Right ventricle myocardium inferior (tissue), 1 donor: ENCODE measurements at places on chromosomes 1 and 21.

- no peak for DNase-seq
These were observed 177.3 kb upstream of the ETV3 start for GRCh38 chr1:157315544-157315943.

DNA sequence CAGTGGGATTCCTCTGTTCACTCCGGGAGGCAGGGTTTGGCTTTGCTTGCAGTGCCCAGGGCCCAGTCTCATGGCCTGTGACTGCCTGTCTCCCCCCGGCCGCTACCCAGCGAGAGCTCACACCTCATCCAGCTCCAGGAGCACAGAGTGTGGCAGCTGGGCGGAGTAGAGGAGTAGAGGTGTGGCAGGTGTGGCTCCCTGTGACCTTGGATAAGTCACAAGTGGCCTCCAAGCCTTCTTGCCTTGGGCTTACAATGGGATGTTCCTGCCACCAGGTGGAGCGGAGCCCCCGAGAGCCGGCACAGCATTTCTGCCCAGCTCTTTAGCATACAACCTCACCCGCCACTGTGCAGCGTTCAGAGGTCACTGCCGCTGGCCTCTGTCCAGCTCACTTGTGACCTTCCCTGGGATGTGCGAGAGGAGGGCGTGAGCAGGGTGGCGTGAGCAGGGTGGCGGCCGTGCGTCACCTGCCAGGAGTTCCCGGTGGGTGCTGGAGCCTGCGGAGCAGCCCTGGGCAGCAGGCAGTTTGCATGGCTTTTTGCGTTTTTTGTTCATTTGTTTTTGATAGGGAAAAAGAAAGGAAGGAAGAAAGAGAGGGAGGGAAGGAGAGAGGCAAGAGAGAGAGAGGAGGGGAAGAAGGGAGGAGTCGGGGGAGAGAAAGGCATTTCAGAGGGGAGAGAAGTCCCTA lies 42.4 kb downstream of the CRYAA start:
- DNase-seq = peak; percentile 69

DNA sequence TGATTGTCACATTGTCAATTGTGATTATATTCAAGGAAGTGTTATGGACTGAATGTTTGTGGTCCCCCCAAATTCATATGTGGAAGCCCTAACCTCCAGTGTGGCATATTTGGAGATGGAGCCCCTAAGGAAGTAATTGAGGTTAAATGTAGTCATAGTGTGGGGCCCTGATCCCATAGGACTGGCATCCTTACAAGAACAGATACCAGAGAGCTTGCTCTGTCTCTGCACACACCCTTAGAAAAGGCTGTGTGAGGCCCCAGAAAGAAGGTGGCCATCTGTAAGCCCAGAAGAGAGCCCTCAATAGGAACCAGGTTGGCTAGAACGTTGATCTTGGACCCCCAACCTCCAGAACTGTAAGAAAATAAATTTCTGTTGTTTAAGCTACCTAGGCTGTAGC lies 28.1 kb downstream of the VANGL1 start:
- no peak for DNase-seq

DNA sequence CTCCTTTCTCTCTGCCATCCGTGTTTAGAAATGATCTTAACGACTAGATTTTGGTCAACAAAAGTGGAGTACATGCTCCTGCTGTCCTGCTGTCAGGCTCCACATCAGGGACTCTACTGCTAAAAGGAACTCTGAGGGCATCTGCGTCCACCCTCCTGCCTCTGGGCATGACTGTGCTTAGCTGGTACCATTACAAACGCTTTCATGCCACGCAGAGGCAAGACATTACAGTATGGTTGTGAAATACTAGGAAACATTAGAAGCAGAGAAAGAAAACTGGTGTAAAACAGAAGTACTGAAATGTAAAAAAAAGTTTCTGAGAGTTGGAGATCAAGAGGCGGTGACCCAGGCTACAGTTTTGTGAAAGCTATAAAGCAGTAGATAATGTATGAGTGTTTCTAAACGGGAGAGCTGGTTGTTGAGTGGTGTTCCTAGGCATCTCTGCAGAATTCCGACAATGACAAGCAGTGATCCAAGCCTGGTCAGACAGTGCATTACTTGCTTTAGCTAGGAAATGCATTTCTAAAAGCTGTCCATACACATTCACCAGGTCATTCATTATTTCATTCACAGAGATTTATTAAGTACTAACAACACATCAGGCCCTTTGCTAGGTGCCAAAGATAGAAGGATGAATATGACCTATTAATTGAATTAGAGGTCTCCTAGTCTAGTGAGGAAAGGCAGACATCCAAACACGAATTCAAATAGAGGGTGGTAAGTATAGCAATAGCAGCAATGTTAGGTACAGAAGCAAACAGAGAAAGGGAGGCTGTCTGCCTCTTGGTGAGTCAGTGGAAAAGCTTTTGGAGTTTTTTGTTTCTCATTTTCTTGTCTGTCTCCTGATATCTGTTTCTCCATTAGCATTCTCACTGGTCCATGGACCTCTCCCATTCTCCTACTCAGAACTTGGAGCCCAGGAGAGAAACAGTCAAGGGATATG lies 401.9 kb downstream of the LMO4 start:
- no peak for DNase-seq

DNA sequence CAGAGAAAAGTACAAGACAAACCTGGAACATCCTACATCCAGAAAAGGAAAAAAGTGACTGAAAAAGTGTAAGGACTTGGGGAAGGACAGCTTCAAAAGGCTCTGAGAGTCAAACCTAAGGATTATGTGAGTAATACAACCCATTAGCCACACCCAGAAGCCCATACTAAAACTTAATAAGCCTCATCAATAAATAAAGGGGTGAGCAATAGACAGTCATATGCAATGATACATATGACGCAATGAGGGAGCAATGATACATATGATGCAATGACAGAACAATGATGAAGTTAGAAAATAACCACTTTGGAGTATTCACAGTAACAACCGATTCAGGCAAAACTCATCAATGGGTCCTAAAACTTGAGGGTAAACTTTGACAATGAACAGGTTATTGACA lies 50.1 kb downstream of the BRWD1 start:
- DNase-seq = no peak

- DNase-seq = peak; percentile 72
These were observed 18.7 kb upstream of the F5 start for GRCh38 chr1:169604781-169605560.

GRCh38 chr1:40478276-40478675 lies 1.2 kb downstream of the ZFP69 start:
- DNase-seq = no peak

DNA sequence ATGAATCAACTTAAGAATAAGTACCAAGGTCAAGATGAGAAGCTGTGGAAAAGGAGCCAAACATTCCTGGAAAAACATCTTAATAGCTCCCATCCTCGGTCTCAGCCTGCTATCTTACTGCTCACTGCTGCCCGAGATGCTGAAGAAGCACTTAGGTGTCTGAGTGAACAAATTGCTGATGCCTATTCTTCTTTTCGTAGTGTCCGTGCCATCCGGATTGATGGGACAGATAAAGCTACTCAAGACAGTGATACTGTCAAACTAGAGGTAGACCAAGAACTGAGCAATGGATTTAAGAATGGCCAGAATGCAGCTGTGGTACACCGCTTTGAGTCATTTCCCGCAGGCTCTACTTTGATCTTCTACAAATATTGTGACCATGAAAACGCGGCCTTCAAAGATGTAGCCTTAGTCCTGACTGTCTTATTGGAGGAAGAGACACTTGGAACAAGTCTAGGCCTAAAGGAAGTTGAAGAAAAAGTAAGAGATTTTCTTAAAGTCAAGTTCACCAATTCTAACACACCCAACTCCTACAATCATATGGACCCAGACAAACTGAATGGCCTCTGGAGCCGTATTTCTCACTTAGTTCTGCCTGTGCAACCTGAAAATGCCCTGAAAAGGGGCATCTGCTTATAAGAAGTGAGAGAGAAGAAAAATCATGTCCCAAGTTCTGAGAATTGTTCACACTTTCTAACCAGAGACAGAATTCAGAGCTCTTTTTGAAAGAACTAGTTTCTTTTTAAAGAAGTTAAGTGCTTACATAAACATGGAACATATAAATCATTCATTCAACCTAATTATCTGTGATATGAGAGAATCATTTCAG lies 35.7 kb downstream of the TOR1AIP1 start:
- no peak for DNase-seq

DNA sequence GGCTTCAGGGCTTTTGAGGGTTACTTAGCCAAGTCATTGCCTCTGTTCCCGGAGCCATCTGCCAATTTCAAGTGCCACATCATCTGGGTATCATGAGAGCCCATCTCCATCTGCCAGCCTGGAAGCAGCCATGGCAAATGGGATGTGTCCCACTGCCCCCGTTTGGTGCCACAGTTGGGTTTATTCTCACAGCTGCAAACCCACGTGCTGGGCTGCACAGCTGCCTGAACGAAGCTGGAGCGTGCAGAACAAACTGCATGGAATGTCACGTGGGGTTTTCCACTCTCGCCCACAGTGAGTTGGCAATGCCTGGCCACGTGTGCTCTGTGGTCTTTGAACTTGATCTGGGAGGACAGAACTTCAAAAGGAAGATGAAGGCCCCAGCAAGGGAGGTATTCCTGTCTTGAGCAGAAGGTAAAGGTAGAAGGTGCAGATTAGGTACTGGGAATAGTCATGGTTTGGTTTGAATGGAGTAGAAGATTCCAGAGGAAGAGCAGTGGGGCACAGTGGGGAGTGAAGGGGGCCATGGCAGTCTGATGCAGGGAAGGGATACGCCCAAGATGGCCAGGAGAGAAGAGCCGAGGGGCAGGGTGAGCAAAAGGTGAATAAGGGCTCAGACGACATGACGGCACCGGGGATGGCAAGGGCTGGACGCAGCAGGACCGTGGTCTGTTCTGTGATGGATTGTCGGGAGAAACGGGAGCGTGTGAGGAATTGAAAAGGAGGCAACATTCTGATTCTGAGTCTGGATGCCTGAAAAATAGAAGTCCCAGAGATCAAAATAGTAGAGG lies 222.0 kb downstream of the KAZN start:
- no peak for DNase-seq

DNA sequence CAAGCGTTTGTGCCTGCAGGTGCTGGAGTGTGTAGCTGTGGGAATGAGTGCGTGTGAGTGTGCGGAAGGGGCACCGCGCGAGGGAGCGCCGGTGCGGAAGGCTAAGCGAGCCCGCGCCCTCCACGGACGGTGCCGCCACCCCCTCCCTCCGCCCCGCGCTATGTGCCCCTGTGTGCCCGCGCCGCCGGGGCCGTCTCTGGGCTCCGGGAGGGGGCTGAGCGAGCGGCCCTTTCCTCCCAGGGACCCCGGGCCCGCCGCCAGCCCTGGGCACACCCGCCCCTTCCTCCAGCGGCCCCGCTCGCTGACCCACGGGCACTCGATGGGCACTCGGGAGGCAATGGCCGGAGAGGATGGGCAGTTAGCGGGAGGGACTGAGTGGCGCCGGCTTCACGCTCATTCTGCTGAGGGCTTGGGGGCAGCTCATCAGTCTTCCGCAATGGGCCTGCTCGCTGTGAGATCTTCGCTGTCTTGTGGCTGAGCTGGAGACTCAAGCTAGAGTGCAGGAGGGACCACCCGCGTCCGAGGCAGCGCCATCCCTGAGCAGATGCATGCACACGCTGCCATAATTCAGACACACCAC lies 8.6 kb upstream of the ADGRB2 start:
- no peak for DNase-seq

- DNase-seq = no peak
These were observed 91.7 kb downstream of the SLC45A1 start for GRCh38 chr1:8409606-8410005.

DNA sequence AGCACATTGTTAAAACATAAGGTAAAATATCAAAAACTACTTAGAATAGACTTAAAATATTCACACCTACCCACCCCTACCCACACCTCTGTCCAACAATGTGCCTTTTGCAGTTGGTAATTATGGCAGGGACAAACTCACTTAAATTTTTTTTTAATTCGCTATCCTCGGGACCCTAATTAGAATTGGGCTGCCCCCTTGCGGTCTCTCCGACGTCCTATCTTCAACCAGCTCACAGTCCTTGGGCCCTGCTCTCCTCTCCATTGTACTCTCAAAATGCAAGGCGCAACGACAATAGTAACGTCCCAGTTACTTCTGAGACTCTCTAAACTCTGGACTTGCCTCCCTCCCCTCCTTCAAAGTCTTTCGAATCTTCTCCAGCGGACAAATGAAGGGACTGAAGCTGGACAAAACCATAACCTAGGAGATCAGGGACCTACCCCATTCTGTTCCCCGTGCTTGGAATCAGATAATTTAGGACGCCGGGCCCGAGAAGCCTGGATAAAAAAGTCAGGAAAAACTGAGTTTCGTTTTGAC lies 1.1 kb upstream of the CIART start:
- peak; percentile 83 for DNase-seq

DNA sequence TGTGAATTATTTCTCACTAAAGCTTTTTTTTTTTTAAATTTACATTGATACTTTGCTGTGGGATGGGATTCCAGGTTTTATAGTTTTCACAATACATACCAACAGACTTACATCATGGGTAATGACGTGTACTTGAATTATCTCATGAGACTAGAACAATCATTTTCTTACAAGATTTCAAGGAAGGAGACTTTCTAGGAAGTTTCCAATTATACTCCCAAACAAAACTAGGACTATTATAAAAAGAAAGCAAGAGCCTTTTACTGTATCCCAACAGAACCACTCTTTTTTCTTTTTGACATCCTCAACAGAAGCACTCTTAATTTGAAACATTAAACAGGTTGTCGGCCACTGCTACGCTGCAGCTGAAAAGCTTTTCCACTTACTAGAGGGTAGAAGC lies 48.7 kb downstream of the TESK2 start:
- DNase-seq = no peak
